ENCODE measurements at places on chromosomes 16 and 17. TPM values are rescaled to one million over a fixed set of nuclear protein-coding genes. Genes with fewer than 3 reads are reported as not detected.

DNA sequence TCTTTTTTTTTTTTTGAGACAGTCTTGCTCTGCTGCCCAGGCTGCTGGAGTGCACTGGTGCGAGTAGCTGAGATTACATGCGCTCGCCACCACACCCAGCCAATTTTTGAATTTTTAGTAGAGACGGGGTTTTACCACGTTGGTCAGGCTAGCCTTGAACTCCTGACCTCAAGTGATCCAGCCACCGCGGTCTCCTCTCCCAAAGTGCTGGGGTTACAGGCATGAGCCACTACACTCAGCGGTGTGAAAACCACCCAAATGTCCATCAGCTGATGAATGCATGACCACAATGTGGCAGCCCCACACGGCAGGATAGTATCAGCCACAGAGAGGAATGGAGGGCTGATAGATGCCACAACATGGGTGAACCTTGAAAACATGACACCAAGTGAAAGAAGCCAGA is 2.1 kb downstream of the P2RX5 start:
- peak overlapping the region; percentile 99 for H3K27ac ChIP-seq
- H3K4me1 ChIP-seq, result peaks cover 71% of the 10 kb centered on the region
- H3K4me3 ChIP-seq, result peak overlapping the region; percentile 98
- H3K36me3 ChIP-seq, result peaks cover 8% of the 10 kb centered on the region
- H3K27me3 ChIP-seq, result no peaks in the 10 kb centered on the region
- DNase-seq, result peak; percentile 81

GRCh38 chr16:72963533-72964315 is 84.2 kb downstream of the ZFHX3 start:
- H3K4me3 ChIP-seq, result no peak overlapping the region
- H3K36me3 ChIP-seq, result no peaks in the 10 kb centered on the region
- H3K27ac ChIP-seq, result no peak overlapping the region
- H3K27me3 ChIP-seq, result no peaks in the 10 kb centered on the region
- DNase-seq, result no peak

DNA sequence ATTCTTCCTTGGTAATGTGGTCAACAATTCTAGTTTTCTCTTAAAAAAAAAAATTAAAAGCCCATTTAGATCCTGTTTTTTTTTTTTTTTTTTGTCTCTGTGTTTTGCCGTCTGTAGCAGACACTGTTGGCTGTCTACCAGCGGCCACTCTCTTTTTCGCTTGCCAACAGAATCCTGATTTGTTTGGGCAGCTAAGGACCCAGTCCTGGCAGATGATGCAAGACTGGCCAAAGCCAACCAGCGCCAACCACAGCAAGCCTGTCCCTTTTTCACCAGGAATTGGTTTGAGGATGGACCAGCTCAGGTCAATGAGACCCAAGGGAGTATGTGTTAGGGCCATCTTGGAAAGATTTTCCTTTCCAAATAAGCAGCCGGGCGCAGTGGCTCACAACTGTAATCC is 28.2 kb downstream of the ST3GAL2 start:
- H3K27me3 ChIP-seq, result no peaks in the 10 kb centered on the region
- H3K27ac ChIP-seq, result no peak overlapping the region
- H3K36me3 ChIP-seq, result peaks cover 9% of the 10 kb centered on the region
- peaks cover 51% of the 10 kb centered on the region for H3K4me1 ChIP-seq
- DNase-seq, result no peak

DNA sequence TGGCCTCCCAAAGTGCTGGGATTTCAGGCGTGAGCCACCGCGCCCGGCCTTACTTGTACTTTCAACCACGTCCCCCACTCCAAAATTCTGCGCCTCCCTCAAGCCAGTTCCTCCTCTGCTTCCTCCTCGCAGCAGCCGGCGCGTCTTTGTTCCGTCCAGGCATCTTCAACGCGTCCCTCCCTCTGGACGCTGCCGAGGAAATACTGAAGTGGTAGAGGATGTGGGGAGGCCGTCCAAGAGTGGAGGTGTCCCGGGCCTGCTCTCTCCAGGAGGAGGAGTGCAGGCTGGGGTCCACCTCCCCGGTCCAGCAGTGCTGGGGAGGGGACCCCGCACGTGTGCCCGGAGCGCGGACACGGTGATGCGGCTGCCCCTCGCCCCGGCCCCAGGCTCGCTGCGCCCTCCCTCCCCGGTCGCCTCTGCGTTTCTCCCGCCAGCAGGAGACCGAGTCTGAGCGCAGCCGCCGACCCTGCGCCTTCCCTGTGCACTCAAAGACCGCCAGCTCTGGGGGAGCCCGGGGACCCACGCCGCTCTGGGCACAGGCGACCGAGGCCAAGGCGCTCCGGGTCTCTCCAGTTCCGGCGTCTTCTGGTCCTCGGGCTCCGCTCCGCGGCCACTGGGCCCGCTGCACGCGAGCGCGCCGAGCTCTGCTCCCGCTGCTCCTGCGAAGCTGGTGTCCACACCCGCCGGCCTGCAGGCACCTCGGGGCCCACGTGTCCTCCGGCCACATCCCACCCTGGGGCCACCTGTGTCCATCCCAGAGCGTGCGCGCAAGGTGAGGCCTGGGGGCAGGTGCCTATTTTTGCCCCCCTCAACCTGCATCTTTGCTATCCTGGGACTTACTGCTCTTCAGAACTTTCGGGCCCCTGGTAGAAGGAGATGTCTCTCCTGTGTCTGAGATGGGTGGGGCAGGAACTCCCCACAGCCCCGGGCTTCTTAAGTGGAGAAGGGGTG is 31.7 kb downstream of the OSBPL7 start:
- peaks cover 50% of the 10 kb centered on the region for H3K27me3 ChIP-seq
- H3K36me3 ChIP-seq, result peaks cover 3% of the 10 kb centered on the region
- peaks cover 14% of the 10 kb centered on the region for H3K4me1 ChIP-seq

DNA sequence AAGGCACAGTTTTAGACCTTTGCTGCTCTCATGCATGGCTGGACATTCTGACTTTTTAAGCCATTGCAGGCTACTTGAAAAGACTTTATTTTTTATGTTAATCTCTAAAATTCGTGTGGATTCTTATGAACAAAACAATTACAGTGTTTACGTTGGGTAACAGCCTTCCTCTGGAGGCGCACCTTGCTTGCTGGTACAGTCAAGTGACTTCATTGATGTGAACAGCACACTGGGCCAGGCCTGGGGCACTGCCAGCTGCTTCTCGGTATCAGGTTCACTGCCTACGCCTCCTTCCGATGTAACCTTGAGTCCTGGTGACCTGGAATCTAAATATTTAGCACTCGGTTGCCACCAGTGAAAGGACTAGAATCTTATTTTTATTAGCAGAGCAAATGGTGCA is 27.8 kb downstream of the MARCHF10 start:
- DNase-seq, result no peak
- peaks cover 20% of the 10 kb centered on the region for H3K27me3 ChIP-seq

DNA sequence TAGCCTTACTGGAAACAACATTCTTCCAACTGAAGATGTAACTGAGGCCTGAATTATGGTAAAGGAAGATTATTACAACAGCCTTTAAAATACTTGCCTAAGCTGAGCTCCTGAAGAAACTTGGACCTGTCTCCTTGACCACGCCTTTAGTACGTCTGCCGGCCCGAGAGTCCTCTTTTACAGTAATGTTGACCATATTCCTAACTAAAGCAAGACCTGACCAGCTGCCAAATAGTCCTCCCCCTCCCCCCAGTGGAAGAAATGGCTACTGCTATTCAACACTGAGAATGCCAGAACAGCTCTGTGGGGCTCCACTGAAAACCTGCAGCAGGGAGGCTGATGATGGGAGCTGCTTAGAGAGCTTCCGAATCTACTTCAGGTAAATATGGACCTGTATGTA is 12.6 kb upstream of the FOXJ1 start:
- peaks cover 2% of the 10 kb centered on the region for H3K4me1 ChIP-seq
- H3K27me3 ChIP-seq, result peaks cover 19% of the 10 kb centered on the region
- H3K4me3 ChIP-seq, result no peak overlapping the region
- no peaks in the 10 kb centered on the region for H3K36me3 ChIP-seq
- DNase-seq, result no peak

- no peak overlapping the region for H3K4me3 ChIP-seq
- peak overlapping the region; percentile 81 for H3K27ac ChIP-seq
- no peaks in the 10 kb centered on the region for H3K27me3 ChIP-seq
- H3K4me1 ChIP-seq, result peaks cover 17% of the 10 kb centered on the region
Measured at GRCh38 chr16:29760567-29761279, 14.9 kb upstream of the C16orf54 start.

DNA sequence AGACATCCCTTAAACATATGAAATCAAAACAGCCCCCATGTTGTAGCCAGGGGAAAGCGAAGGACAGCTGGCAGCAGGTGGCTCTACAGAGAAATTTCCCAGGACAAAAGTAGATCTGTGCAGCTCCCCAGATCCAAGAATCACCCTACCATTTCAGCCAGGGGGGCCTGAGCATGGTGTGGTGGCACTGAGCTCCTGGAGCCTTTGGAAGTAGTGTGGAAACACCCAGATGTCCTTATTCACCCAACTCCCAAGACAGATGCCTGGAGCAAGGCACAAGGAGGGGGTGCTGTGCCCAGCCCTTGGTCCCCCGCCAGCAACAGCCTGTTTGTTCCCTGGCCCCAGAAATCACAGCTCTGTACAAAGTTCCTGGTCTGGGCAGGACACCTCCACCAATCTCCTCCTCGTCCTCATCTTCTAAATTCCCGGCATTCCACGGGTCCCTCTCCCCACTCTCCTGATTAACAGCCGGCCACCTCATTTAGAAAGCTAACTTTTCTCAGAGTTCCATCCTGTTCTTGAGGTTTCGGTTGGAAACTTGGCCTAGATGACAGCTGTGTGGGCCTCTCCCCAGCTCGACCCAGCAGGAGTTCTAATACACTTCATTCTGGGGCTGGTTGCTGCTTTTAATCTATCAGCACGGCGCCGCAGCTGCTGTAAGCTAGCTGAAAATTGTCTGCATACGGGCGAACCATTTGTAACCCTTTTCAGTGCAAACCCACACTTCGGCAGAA is 191.1 kb downstream of the C16orf78 start:
- DNase-seq, result no peak
- H3K27ac ChIP-seq, result no peak overlapping the region
- H3K36me3 ChIP-seq, result no peaks in the 10 kb centered on the region
- no peaks in the 10 kb centered on the region for H3K4me1 ChIP-seq

- H3K36me3 ChIP-seq, result no peaks in the 10 kb centered on the region
- no peak for DNase-seq
- peaks cover 66% of the 10 kb centered on the region for H3K27me3 ChIP-seq
- peaks cover 5% of the 10 kb centered on the region for H3K4me1 ChIP-seq
Measured at GRCh38 chr17:31398381-31399311, 7.2 kb downstream of the RAB11FIP4 start.

- H3K4me1 ChIP-seq, result no peaks in the 10 kb centered on the region
- H3K36me3 ChIP-seq, result no peaks in the 10 kb centered on the region
- peaks cover 22% of the 10 kb centered on the region for H3K27me3 ChIP-seq
- peak; percentile 19 for DNase-seq
- no peak overlapping the region for H3K27ac ChIP-seq
Measured at GRCh38 chr17:33779234-33779591, 475.9 kb upstream of the CCL2 start.

- DNase-seq, result peak; percentile 45
- H3K27me3 ChIP-seq, result no peaks in the 10 kb centered on the region
- H3K36me3 ChIP-seq, result no peaks in the 10 kb centered on the region
- peaks cover 37% of the 10 kb centered on the region for H3K4me1 ChIP-seq
Measured at GRCh38 chr17:1216217-1217088, 36.7 kb upstream of the ABR start.

GRCh38 chr16:48332978-48333377 is 52.2 kb downstream of the SIAH1 start:
- no peaks in the 10 kb centered on the region for H3K36me3 ChIP-seq
- no peaks in the 10 kb centered on the region for H3K4me1 ChIP-seq
- no peak overlapping the region for H3K4me3 ChIP-seq
- no peak overlapping the region for H3K27ac ChIP-seq

CES5A gene
- not detected for polyA plus RNA-seq

TLCD3B gene
- not detected for polyA plus RNA-seq

SLFN14 gene
- 0.09 TPM for polyA plus RNA-seq

WFDC1 gene
- polyA plus RNA-seq, result not detected
